Stimulated activated CD4-positive, alpha-beta T cell treated with anti-CD3 and anti-CD28 coated beads, Interleukin-1b, Interleukin-23, amount 100 ng/mL, for 1 hour (primary cell): ENCODE measurements at places on chromosomes 3 and 15.

- no peak for DNase-seq
Observed at GRCh38 chr3:40450438-40450837, 6.7 kb upstream of the RPL14 start.

- no peak for DNase-seq
Observed at GRCh38 chr15:39465843-39466749, 114.8 kb upstream of the THBS1 start.

DNA sequence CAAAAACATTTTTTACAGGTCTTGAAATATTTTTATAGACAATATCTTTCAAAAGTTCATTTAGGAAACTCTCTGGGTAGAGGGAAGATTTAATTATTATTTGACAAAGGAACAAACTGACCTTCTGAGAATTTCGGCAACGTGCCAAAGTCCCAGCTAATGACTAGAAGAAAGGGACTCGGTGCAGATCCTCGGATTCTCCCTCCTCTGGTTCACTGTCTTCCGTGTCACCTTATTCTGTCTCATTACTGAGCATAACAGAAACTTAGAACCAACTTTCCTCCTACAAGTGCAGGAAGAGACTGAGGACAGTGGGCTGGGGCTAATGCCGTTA, 339.1 kb downstream of the MECOM start:
- DNase-seq: no peak

DNA sequence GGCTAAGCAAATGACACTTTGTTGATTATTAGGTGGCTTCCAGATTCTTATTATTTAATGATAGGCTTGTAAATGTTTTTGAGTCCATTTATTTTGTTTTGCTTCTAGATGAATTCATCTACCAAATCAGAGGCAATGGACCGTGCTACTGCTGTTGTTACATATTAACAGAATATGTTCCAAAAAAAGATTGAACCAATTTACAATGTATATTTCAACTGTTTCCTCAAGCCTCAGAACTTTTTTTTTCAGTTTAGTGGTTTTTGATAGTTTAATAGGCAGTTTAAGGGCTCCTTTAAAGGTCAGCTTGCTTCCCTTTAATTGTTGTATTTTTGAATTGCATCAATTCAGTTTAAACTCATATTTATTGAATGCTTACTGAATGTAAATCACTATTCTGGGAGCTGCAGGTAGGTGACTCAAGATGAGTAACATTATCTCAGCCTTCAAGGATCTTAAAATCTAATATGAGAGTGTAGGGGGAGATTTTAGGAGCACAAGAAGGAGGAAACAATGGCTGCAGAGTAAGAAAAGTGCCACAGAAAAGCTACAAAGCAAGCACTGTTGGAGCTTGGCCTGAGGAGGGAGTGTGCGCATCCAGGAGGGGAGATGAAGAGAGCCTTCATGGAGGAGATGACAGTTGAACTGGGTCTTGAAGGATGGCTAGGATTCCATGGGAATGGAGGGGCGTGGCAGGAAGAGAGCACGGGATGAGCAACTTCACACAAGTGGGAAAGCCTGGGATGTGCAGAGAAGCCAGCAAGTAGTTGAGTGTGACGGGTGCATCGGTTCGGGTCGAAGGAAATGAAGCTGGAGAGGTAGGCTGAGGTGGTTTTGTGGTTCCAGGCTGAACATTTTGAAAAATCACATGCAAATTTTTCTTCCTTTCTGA, 14.7 kb downstream of the MAP2K1 start:
- no peak for DNase-seq

- DNase-seq: no peak
Observed at GRCh38 chr3:43279082-43279481, 7.3 kb upstream of the SNRK start.

DNA sequence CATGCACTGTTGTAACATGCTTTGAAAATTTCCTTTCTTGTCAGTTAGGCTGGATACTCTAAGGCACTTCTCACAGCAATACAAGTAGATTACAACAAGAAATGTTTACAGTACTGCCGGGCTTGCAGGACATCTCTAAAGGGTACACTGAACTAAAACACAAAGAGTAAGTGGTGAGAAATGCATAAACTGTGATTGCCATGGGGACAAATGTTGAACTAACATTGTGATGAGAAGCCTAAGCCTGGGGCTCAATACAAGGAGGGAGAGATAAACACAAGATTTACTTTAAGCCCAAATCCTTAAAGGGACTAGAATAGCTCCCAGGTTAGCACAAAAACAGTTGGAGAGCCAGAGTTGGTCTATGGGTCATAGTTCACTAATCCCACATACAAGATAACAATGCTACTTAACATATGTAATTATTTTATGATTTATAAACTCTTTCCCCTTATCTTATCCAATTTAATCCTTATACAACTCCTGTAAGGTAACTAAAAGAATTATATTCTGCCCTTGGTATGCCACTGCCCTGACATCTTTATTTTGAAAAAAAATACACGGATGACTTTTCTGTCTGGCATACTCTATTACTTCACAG, 126.9 kb downstream of the THRB start:
- DNase-seq: no peak

GRCh38 chr15:47326410-47327333, 390.6 kb upstream of the SEMA6D start:
- DNase-seq: no peak

DNA sequence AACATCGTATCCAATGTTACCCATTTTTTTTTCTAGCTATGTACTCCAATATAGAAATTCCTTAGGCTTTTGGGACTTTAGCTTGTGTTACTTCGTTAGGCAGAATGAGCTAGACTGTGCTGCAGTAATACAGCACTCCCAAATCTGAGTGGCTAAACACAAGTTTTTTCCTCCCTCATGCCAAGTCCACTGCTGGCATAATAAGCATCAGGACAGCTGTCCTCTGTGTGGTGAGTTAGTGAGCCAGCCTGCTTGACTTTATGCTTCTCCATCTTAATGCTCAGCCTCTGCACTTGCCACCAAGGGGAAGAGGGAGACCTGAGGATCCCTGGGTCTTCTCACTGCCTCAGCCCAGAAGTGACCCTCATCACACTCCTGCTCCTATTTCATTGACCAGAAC, 18.2 kb upstream of the ACOX2 start:
- DNase-seq: no peak

DNA sequence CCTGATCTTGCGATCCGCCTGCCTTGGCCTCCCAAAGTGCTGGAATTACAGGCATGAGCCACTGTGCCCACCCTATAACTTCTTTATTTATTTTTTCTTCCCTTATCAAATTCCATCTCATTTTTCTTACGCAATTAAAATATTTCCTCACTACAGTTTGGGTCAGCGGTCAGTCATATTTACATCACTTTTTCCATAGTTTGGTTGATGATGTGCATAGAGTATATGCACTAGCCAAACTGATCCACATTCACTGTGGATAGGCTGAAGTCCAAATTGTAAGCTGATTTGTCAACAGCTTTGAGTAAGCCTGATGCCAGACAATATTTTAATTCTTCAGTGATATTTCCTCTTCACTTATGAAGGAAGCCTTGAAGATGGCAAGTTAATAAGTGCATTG, 256.3 kb downstream of the TIGIT start:
- DNase-seq: no peak

DNA sequence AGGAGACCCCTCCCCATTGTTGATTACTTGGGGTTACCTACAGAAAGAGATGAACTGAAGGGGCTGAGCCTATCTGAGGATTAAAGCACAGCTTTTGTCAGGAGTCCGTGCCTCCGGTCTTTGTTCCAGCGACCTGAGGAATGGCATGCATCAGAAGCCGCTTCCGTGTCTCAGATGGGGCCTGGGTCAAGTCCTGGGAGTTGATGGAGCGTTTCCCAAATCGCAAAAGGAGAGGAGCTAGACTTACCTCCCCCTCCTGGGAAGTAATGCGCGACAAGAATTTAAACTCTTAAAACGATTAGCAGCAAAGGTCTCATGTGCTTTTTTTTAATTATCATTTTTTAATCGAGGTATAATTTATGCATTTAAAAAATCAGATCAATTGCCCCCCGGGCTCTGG, 983 bp upstream of the ALDH1A3 start:
- no peak for DNase-seq

- no peak for DNase-seq
Observed at GRCh38 chr3:164155400-164155799, 922.9 kb downstream of the SI start.

- DNase-seq: no peak
Observed at GRCh38 chr3:99674086-99674789, 35.8 kb downstream of the COL8A1 start.

GRCh38 chr15:78431955-78432354, 6.1 kb upstream of the IREB2 start:
- DNase-seq: no peak

- no peak for DNase-seq
Observed at GRCh38 chr15:91281947-91282346, 181.9 kb downstream of the SV2B start.

- DNase-seq: no peak
Observed at GRCh38 chr15:99167201-99167600, 62.3 kb downstream of the SYNM start.

- no peak for DNase-seq
Observed at GRCh38 chr15:82647045-82647834, at the start of gene CPEB1. TSS of gene CPEB1 (minus strand) at chr15:82647363. CDS start at chr15:82628459, 18,904 bp downstream.

DNA sequence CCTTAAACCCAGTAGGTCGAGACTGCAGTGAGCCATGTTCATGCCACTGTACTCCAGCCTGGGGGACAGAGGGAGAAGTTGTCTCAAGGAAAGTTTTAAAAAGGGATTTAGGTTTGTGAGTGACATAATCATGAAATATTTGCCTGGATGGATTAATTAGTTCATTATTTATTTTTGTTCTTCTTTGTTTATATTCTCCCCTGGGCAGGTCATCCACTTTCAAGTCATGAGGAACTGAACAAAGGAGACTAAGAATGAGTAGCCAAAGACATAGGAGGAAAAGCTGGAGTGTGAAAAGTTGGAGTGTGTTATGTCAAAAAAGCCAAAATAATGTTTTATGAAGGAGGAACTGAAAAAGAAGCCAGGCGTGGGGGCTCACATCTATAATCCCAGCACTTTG, 17.7 kb upstream of the PCCB start:
- DNase-seq: no peak

DNA sequence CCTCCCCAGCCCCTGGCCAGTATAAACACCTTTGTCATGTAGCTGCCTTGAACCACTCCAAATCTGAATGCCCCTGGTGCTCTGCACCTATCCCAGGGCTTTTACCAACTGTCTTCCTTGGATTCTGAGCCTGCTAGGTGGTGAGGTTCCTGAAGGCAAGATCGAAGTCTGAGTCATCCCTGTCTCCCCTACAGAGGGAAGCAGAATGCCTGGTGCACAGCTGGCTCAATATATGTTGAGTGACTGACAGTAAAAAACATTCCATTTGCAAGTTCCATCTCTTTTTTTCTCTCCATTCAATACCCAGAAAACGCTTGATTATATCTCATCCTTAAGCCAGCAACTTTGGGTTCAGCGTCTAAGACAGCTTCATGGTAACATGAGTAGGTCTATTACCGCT, 24.7 kb downstream of the SLC24A1 start:
- no peak for DNase-seq

GRCh38 chr15:64634027-64634426, 141.4 kb downstream of the RBPMS2 start:
- DNase-seq: no peak

- no peak for DNase-seq
Observed at GRCh38 chr15:90884719-90885431, 571 bp downstream of the FES start.

GRCh38 chr15:99439524-99439835, 126.3 kb upstream of the MEF2A start:
- DNase-seq: no peak

GRCh38 chr3:135213822-135214221, 418.8 kb downstream of the EPHB1 start:
- no peak for DNase-seq

DNA sequence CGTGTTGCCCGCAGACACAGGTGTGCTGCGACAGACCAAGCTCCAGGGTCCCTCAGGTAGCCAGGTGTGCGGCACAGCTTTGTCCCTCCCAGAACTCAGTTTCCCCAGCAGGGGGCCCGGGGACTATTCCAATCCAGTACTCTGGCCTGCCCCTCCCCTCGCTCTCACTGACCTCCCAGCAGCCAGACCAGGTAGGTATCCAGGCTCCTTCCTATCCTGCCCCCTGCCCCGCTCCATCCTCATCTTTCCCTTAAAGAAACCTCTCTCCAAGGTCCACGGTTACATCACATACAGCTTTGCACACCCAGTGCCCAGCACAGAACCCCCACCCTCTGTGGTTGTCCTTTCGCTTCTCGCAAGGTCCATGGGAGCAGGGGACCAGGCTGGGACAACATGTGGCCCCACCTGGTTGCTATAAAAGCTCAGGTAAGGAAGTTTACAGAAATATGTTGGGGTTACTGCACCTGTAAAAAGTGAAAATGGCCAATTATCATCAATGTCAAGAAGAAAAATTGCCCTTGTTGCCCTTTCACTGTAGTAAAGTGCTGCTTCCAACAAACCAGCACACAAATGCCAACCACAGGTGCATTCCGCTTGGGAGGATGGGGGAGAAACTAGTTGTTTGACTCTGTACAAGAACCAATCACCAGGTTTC, 7.3 kb upstream of the CYP11A1 start:
- no peak for DNase-seq

- DNase-seq: no peak
Observed at GRCh38 chr3:127417709-127418559, 130.1 kb upstream of the PRR20G start.

GRCh38 chr3:109804697-109805096, 467.4 kb upstream of the DPPA4 start:
- no peak for DNase-seq
